ENCODE measurements at places on chromosomes 7 and 10.

GRCh38 chr10:102732661-102733060, 11.1 kb upstream of the WBP1L start:
- no peak for ATAC-seq

DNA sequence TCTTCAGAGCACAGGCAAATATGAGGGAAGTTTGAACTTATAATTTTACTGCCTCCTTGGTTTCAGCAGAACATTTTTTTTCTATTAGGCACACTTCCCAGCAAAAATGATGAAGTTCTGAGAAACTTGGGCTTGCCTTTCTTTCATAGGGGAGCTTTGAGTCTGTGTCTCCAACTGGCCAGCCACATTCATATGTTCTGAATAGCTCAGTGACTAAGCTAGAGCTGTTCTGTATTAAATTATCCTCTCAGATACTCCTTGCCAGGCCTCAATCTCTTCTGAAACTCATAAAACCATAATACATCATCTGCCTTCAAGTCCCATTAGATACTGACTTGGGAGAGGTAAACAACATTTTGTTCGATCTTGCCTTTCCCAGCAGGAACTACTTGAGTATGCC, 476.5 kb downstream of the GPAM start:
- no peak for ATAC-seq

- ATAC-seq: no peak
Observed at GRCh38 chr7:31997423-31997822, 72.8 kb downstream of the PDE1C start.

DNA sequence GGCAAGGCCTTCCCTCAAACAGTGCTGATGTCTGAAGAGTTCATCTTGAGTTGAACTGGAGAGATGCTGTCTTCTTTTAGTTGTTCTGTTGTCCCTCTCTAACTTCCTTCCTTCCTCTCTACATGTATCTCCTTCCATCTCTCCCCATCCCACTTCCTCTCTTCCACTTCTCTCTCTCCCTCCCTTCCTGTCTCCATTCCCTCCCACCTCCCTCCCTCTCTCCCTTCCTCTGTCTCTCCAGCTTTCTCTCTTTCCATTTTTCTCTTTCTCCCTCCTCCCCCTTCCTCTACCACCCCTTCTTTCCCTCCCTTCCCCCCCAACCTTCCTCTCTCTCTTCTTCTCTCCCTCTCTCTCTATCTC, 40.7 kb upstream of the TNS3 start:
- no peak for ATAC-seq

DNA sequence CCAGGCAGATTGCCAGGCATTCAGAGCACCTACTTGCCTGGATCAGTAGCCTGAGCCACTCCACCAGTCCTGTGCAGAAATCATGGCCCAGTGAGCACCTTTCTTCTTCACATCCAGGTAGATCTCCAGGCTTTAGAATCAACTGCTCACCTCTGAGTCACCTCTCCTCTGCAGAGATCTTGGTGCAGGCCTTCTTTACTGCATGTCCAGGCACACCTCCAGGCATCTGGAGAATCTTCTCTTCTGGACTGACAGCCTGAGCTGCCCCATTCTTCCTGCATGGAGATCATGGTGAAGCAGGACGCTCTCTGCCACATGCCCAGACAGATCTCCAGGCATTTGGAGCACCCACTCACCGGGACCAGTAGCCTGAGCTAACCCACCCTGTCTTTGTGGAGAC, 894.5 kb upstream of the MBL2 start:
- ATAC-seq: no peak

- ATAC-seq: no peak
Observed at GRCh38 chr10:67119651-67120050, 193.8 kb downstream of the LRRTM3 start.

Data from activated T-helper 17 cell treated with anti-CD3 and anti-CD28 coated beads, Interleukin-2, amount 50 U/mL, for 72 hours (primary cell).